ENCODE measurements at places on chromosomes 2 and 18.

DNA sequence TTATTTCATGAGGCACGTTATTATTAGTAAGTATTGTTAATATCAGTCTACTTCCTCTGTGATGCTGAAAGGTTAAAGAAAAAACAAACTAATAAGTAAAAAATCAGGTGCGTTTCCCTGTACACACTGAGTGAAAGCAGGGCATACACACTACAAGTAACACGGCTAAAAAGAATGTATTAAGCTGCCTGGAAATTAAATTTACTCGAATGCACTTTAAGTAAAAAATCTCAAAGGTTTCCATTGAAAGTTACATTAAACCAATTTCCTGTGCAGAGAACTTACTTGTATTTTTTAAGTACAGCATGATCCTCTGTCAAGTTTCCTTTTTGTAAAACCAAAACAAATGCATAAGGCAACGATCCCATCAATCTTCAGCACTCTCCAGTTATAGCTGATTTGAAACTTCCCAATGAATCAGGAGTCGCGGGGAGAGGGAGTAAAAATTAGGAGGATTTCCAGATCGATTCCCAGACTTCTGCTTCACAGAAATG, 633 bp downstream of the BCL2 start:
- no peak for DNase-seq

- no peak for DNase-seq
Measured at GRCh38 chr2:239895669-239896068, 129.5 kb downstream of the NDUFA10 start.

DNA sequence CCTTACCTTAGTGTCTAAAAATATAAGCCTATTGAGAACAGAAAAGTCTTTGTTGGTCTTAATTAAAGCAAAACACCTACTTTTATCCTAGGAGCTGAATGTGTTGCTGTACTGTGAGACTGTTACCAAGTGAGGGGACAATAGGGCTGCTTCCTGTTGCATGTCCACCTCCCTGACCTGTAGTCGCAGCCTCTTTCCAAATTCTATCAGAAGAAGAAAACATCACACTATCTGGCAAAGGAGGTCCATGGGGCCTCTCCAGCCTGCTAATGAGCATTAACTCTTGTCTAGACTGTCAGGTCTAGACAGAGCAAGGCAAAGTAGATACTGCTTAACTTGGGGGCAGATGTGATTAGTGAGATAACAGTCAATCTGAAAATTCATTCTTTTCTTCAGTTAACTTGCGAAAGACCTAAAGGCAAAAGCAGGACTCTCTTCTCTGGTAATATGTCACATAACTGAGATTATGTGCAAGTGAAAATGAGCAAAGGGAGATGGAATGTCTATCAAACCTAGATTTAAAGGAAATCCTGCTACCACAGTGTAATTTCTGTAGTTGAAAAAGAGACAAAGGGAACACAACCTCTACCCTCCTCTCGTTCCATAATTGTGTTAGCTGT, 66.9 kb downstream of the CDH20 start:
- DNase-seq, result no peak

GRCh38 chr2:207135801-207136457, 29.8 kb downstream of the KLF7 start:
- DNase-seq, result no peak

GRCh38 chr2:179233083-179233490, 31.5 kb downstream of the SESTD1 start:
- DNase-seq, result no peak

DNA sequence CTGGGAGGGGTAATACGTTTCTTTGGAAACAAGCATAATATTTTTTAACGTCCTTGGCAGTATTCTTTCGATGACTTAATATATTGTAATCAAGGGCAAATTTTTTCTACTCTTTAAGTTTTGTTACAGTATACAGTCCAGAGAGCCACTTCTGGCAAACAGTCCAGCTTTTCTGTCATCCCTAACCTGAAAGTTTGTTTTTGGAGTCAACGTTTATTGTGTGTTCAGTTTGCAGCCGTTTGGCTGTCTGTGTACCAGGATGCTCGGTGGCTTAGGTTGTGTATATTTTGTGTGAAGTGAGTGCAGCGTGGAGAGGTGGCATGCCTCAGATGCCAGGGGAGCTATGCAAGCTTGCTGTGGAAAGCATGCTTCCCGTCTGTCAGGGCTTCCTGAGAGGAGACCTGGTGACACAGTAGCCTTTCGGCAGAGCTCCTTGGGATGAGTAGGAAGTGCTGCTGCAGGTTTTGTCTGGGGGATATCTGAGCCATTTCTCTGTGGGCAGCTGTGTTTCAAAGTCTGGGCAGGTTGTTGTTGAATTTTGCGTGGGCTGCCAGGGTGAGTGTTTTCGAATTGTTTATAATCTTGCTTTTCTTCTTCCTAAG, 14.7 kb downstream of the MAP3K20 start:
- DNase-seq, result peak; percentile 51

- no peak for DNase-seq
Measured at GRCh38 chr18:66640431-66640830, 36.5 kb upstream of the CDH19 start.

DNA sequence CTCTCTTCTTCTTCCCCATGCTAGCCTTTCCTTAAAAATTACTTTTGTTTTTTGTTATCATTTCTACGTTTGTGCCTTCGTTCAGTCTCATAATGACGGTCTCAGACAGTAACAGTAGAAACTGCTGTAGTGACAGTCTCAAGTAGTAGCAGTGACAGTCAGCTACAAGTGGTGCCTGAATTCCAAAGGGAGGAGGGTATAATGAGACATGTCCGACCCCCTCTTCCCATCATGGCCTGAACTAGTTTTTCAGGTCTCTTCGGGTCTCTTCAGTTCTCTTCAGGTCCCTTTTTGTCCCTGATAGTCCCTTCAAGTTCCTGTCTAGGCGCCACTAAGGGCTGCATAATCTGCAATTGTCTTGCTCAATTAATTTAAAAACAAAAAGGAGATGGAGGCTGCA, 12.6 kb downstream of the TMEM131 start:
- no peak for DNase-seq

- DNase-seq, result no peak
Measured at GRCh38 chr18:52612406-52612805, 272.4 kb downstream of the DCC start.

- no peak for DNase-seq
Measured at GRCh38 chr18:74797577-74798151, 200.0 kb downstream of the ZNF407 start.

DNA sequence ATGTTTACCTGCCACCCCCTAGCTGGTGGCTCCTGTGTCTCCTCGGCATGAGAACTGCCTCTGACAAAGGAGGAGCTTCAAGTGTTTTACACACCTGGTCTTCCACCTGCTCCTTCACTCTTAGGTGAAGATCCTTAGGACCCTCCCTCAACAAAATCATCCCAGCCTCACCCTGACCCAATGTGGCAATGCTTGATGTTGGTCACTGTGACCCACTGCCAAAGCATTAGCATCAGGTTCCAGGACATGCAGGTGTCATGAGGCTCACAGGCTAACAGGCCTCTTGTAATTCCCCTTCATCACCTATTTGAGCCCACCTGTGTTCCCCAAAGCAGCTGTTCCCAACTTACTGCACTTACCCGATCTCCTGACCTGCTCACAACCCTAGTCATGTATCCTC, 9.8 kb downstream of the FZD5 start:
- no peak for DNase-seq

DNA sequence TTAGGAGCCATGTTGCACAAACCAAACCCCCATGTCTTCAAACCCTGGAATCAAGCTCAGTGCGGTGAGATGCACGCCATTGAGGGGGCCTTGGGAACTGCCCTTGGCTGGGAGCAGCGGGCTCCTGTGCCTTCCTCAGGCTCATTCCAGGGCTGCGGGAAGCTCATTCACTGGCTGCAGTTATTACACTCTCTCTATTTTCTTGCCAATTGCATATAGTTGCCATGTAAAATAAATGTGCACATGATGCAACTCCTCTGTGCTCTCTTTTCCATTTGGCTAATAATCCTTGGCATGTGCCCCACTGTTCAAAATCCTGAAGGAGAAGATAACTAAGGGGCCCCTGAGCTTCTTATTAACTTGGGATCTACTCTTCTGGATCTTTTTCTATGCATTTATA, 74.7 kb downstream of the KCTD1 start:
- DNase-seq, result no peak

- DNase-seq, result no peak
Measured at GRCh38 chr2:67201521-67201920, 195.6 kb upstream of the ETAA1 start.

- peak; percentile 78 for DNase-seq
Measured at GRCh38 chr2:42025151-42025582, 22.7 kb upstream of the PKDCC start.

GRCh38 chr2:202632682-202633290, 2.0 kb upstream of the FAM117B start:
- DNase-seq, result no peak

- no peak for DNase-seq
Measured at GRCh38 chr2:47204691-47205090, 49.6 kb upstream of the STPG4 start.

DNA sequence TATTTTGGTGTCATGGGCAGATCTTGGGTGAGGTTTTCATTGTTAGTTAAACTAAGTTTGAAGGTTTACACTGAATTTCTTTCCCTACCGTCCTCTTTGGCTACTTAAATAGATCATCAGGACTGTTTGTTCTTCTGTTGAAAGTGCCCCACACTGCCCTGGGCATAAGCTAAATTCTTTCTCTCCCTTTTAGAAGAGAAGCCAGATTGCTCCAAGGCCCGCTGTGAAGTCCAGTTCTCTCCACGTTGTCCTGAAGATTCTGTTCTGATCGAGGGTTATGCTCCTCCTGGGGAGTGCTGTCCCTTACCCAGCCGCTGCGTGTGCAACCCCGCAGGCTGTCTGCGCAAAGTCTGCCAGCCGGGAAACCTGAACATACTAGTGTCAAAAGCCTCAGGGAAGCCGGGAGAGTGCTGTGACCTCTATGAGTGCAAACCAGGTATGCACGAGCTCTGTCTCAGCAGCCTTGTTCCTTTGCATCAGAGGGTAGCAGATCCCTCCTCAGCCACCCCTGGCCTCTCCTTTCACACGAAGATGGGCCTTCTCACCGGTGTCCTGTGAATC, 85.6 kb downstream of the CRIM1 start:
- DNase-seq, result no peak

DNA sequence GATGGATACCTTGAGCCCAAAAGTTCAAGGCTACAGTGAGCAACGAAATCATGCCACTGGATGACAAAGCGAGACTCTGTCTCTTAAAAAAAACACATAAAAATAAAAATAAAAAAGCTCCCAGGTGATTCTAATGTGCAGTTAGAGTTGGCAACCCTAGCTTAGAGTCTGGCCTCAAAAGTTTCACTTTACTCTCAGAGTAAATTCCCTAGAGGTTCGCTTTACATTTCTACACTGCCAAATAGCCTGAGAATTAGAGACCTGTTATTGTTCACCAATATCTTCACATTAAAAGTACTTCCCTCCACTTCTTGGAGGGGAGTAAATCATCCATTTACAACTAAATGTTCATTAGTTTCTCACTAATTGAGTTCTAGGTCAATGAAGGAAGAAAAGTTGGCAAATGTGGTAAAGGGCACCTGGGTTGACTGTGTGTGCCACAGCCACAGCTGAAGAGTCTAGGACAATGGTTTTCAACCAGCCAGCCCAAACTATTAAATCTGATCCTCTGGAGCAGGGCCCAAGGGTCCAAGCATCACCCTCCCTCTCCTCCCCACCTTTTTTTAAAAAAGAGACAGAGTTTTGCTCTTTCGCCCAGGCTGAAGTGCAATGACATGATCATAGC, 15.2 kb upstream of the TMEM37 start:
- no peak for DNase-seq

DNA sequence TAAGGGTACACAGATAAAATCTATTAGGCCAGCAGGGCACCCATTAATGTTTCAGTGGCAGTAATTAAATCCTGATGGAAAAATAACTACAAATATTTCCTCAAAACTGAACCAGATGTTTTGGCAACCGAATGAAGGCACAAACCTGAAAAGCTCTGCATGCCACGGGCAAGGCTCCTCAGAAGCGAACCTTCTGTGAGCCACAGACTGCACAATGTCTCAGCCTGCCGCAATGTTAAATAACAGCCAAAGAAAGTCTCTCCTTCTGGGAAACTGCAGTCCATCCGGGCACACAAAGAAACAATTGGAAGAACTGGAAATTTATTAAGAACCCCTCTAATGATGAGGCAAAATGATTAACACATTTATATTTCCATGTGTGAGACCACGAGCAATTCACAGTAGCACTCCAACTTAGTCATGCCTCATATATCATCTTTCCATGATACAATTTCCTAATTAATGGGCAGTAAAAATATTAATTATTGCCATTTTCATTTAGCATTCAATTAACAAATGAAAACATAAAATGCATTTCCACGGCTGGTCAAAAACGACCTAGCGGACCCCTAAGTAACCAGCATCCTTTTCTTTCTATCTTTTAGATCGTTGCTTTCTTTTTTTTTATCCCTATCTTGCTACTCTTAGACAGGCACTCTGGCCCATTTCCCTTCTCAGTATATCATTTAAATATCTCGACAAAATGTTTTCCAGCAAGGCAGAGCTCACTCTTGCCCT, 237.5 kb downstream of the EPHA4 start:
- no peak for DNase-seq

DNA sequence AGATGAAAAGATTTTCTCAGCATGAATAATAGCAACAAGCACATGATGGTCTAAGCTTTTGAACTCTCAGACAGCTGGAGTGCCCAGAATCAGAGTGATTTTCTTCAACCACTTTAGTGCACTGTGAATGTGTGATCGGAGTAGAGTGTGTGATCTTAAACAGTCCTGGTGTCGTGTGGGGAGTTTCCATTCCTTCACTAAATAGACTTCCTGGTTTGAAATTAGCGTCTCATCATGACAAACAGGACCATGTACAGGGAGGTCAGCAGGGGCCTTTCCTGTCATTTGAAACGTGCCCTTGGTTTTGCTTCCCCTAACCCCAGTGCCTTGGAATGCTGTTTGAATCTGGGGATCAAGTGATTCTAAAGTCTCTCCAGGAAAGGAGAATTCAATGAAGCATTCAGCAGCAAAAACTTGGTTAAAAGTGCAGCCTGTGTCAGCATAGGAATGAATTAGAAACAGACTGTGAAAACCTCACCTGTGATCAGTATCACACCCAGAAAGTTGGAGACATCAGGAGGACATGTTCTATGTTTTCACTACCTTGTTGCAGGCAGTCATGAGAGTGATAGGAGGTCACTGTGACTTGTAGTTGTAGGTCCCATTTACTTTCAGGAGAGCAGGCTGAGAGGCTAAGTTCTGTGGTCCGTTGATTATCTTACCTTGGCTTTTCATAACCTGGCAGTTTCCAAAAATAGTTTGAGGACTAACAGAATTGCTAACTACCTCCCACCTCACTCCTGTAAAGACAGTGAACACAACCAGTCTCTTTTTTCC, 400.3 kb downstream of the MTX2 start:
- no peak for DNase-seq

All from endodermal cell (in vitro differentiated cells).